ENCODE measurements at places on chromosomes 3 and 15.

DNA sequence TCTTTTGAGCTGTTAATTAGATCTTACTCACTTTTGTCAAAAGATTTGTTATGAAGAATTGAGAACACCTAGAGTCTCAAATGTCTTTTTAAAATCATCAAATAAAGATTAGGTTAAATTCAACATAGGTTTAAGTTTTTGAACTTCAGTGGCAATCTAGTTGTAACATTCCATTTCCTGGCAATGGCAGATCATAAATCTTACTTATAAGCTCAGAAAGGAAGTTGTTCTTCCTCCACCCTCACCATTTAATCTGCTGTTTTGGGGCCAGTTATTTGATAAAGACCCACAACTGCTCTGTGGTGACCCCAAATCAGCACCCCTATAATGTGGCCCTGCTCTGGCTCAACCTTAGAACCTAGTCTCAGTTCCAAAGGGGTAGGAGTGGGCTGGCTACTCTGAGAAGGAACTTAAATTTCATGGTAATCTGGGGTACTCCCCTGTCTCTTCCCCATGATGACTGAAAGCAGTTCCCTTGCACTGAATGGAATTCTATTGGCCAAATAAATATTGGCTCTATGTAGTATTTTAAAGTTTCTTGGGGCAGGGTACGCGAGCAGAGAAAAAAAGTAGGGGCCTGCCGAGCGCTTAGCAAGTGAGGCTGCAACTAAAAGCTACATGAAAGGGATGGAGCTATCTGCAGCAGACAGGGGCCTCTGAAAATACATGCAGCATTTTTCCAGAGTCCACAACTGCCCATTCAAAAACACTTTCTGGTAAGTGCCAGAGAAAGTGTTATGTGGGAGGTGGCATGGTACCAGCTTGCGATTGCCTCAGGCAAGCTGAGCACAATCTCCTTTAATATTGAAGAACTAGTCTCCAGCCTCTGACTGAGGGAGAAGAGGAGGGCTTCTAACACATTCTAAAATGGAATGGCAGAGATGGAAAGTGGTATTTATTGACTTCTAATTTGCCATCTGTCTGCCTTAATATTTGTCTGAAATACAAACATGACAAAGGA is 103.6 kb upstream of the RASGRP1 start:
- no peak overlapping the region for H3K4me3 ChIP-seq
- peak overlapping the region; percentile 67 for H3K27ac ChIP-seq

DNA sequence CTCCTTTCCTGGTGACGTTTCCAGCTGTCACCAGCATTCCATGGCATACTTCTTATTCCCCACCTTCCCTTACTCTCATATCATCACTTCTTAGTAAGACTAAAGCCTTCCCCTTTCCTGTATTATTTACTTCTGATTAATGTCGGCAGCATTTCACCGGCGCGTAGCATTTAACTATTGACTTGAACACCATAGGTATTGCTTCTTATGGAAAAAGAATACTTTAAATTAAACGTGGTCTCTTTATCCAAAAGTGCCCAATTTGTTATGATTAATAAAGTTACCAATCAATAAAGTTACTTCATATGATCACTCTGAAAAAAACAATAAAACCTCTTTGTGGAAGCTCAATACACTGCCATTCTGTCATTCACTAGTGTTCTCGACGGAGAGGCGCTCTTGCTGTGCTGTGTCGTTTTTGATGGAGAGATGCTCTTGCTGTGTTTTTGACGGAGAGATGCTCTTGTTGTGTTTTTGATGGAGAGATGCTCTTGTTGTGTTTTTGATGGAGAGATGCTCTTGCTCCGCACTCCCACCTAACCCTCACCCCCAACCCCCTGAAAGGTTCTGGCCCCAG is 165.0 kb downstream of the XXYLT1 start:
- H3K4me1 ChIP-seq, result no peaks in the 10 kb centered on the region
- no peak overlapping the region for H3K27ac ChIP-seq
- no peaks in the 10 kb centered on the region for H3K36me3 ChIP-seq
- DNase-seq, result no peak
- peak overlapping the region; percentile 12 for H3K4me3 ChIP-seq
- H3K27me3 ChIP-seq, result no peaks in the 10 kb centered on the region

- no peak for DNase-seq
- peaks cover 58% of the 10 kb centered on the region for H3K36me3 ChIP-seq
- no peaks in the 10 kb centered on the region for H3K27me3 ChIP-seq
- no peak overlapping the region for H3K4me3 ChIP-seq
- H3K27ac ChIP-seq, result no peak overlapping the region
- peaks cover 22% of the 10 kb centered on the region for H3K4me1 ChIP-seq
Observed at GRCh38 chr3:47007001-47007400, 27.5 kb downstream of the NBEAL2 start.

DNA sequence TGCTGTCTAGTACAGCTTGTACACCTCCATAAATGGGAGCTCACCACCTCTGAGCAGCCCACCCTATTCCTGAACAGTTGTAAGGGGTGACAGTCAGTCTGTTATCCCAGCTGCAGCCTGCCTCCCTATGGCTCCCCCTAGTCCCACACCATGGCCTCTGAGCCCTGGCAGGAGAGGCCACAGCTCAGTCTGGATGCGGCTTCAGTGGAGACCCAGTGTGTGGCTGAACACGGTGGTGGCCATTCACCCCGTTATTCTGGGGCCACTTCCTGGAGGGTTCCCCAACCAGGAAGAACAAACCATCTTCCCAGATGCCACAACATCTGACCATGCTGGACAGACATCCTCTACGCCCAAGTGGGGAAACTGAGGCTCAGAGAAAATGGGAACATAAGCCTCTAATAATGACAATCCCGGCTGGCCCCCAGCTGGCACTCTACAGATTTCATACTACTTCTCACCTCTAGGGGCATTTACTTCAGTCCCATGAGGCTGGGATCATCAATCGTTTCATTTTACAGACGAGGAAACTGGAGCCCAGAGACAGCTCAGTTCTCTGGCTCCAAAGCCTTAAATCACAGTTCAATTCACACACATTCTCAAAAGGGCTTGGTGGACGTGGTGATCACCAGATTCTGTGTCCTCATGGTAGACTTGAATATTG is 9.2 kb upstream of the GRIP2 start:
- DNase-seq, result no peak
- H3K27ac ChIP-seq, result no peak overlapping the region
- peaks cover 65% of the 10 kb centered on the region for H3K27me3 ChIP-seq

DNA sequence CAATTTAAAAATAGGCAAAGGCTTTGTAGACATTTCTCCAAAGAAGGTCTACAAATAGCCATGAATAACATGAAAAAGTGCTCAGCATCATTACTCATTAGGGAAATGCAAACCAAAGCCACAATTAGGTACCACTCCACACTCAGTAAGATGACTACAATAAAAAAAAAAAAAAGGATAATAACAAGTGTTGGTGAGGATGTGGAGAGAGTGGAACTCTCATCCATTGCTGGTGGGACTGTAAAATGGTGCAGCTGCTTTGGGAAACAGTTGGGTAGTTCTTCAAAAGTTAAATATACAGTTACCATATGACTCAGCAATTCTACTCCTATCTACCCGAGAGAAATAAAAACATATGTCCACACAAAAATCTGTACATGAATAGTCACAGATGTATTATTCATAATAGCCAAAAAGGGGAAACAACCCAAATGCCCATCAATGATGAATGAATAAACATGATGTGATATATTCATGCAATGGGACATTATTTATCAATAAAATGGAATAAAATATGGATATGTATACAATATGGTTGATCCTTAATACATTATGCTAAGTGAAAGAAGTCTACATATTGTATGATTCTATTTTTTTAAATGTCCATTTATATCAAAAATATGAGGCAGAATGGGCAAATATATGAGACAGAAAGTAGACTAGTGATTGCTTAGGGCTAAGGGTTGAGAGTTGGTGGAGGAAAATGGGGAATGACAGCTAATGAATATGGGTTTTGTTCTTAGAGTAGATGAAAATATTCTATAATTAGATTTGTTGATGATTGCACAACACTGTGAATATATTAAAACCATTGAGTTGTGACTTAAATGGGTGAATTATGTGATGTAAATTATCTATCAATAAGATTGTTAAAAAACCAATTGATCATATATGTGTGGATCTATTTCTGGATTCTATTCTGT is 66.1 kb upstream of the SMAD3 start:
- no peak overlapping the region for H3K4me3 ChIP-seq
- no peaks in the 10 kb centered on the region for H3K36me3 ChIP-seq
- no peaks in the 10 kb centered on the region for H3K27me3 ChIP-seq
- DNase-seq, result no peak
- no peak overlapping the region for H3K27ac ChIP-seq

- H3K27ac ChIP-seq, result no peak overlapping the region
- no peaks in the 10 kb centered on the region for H3K36me3 ChIP-seq
- H3K4me3 ChIP-seq, result no peak overlapping the region
- no peaks in the 10 kb centered on the region for H3K4me1 ChIP-seq
Observed at GRCh38 chr15:48414015-48414414, 82.8 kb downstream of the DUT start.

GRCh38 chr3:122146466-122146865 is 37.0 kb upstream of the CASR start:
- no peaks in the 10 kb centered on the region for H3K27me3 ChIP-seq
- H3K36me3 ChIP-seq, result no peaks in the 10 kb centered on the region
- no peak for DNase-seq
- no peaks in the 10 kb centered on the region for H3K4me1 ChIP-seq
- no peak overlapping the region for H3K27ac ChIP-seq

GRCh38 chr15:64286473-64286872 is 69.5 kb downstream of the CSNK1G1 start:
- no peak overlapping the region for H3K27ac ChIP-seq
- H3K27me3 ChIP-seq, result no peaks in the 10 kb centered on the region
- no peak overlapping the region for H3K4me3 ChIP-seq
- H3K4me1 ChIP-seq, result no peaks in the 10 kb centered on the region
- no peaks in the 10 kb centered on the region for H3K36me3 ChIP-seq

DNA sequence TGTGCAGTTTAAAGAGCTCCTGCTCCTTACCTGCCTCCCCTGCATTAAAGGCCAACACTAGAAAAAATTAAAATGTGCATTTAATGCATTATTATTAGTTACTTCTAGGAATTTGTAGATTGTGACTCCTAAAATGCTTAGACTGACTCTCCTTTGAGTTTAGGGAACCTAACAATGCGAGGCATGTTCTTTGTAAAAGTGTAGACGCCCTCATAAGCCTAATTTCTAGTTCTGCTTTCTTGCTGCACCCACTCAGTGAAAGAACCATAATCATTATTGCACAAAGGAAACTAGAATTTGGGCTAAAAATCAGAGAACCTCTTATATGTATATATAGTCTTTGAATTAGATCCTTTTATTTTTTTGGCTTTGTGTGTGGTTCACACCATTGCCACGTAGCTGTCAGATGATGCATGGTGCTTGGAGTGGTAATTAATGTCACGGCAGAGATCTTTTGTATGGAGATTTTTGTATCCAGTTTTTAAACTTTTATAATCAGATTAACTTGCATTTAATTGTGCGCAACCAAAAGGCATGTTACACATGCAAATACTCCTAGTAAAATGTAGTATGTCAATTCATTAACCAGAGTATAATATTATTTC is 710 bp downstream of the ABHD10 start:
- H3K4me1 ChIP-seq, result peaks cover 12% of the 10 kb centered on the region
- no peaks in the 10 kb centered on the region for H3K27me3 ChIP-seq
- H3K4me3 ChIP-seq, result peak overlapping the region; percentile 96
- DNase-seq, result no peak
- H3K27ac ChIP-seq, result peak overlapping the region; percentile 74

- no peak for DNase-seq
- no peak overlapping the region for H3K27ac ChIP-seq
- H3K36me3 ChIP-seq, result no peaks in the 10 kb centered on the region
- H3K27me3 ChIP-seq, result peaks cover 12% of the 10 kb centered on the region
- no peak overlapping the region for H3K4me3 ChIP-seq
Observed at GRCh38 chr3:193757457-193757856, 164.4 kb downstream of the OPA1 start.

GRCh38 chr3:48151058-48151806 is 37.0 kb downstream of the CDC25A start:
- no peak for DNase-seq
- H3K36me3 ChIP-seq, result no peaks in the 10 kb centered on the region
- no peaks in the 10 kb centered on the region for H3K4me1 ChIP-seq
- no peak overlapping the region for H3K27ac ChIP-seq

DNA sequence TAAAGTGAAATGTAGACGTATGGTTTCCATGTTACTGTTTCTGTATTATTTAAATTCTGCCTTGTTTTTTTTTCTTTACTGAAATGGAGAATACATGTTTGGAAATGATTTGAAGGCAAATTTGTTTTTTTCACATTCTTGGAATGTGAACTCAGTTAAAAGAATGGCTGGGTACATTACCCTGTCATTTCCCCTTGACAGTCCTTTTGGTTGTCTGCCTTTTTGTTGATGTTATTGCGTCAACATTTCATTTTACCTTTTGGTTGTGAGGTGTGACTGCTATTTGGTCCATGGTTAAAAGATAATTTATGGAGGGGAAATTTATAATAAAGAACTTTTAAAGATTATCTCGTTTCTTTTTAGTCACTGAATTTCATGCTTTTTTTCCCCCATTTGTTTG is 3.2 kb upstream of the GPR171 start:
- H3K4me3 ChIP-seq, result no peak overlapping the region
- no peaks in the 10 kb centered on the region for H3K27me3 ChIP-seq
- no peaks in the 10 kb centered on the region for H3K36me3 ChIP-seq
- H3K27ac ChIP-seq, result no peak overlapping the region

GRCh38 chr15:68666120-68666811 is 87.5 kb downstream of the CORO2B start:
- no peaks in the 10 kb centered on the region for H3K36me3 ChIP-seq
- no peak overlapping the region for H3K27ac ChIP-seq
- H3K4me3 ChIP-seq, result no peak overlapping the region
